ENCODE measurements at places on chromosomes 12 and 14.

DNA sequence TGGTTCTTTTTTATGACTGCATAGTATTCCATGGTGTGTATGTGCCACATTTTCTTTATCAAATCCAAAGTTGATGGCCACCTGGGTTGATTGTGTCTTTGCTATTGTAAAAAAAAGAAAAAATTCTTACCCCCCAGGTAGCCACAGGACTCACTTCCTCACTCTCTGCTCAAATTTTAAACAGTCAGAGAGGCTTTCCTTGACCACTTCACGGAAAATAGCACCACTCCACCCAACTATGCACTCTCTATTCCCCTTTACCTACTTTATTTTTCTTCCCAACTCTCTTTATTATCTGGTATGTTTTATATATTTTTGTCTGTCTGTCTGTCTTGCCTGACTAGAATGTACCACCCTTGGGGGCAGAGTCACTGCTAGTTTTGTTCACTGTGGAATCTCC, 205.3 kb downstream of the BTG1 start:
- no peak for DNase-seq

DNA sequence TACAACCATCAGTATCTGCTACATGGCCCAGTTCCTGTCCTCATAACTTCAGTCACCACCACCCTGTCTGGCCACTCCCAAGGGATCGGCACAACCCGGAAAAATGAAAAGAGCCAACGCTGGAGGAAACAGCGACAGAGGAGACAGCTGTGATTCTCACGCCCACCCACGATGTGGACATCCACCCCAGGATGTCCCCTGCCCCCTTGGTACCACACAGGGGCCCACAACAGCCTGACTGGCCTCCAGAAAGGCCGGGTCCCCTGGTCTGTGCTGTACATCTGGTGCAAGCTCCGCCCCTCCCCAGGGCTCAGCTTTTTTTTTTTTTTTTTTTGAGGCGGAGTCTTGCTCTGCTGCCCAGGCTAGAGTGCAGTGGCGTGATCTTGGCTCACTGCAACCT, 12.5 kb downstream of the RPS6KL1 start:
- DNase-seq: no peak

- DNase-seq: no peak
Measured at GRCh38 chr14:105495990-105496830, 5.2 kb downstream of the TEDC1 start.

GRCh38 chr12:45348311-45348710, 132.4 kb downstream of the ANO6 start:
- DNase-seq: no peak

DNA sequence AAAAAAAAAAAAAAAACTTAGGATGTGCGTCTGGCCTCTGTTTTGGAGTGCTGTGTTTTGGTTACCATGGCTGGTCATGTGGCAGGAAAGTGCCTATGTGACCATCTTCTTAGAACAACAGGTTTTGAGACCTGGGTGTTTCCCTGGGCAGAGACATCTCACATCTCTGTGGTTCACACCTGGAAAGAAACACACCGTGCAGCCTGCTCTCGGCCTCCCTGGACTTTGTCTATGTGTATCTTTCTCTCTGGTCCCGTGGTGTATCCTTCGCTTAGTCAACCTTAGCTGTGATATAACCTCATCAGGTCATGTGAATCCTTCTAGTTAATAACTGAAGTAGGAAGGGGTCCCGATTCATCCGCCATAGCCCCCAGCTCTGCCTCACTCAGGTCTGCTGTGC, 22.6 kb downstream of the ACADS start:
- no peak for DNase-seq

DNA sequence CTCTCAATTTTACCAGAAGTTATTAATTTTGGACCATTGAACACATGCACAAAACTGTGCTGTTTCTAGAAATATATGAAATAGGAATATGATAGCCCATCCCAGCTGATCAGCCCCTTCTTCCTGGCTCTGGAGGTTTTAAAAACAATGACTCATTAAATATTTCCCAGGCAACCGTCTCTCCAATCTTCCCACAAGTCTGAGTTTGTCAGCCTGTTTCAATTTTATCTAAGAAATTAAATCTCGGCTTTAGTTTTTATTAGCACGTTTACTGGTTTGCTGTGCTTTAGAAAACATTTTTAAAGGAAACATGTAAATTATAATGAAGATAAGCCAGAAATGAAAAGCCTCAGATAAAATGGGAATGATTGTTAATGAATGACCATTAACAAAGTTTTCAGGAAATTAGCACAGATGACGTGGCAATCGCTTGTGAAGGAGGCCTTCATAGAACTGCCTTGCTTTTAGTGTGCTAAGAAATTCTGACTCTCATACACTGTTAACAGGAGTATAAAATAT, 89.3 kb upstream of the RAP1B start:
- peak; percentile 58 for DNase-seq

GRCh38 chr14:37843954-37844607, 248.7 kb downstream of the TTC6 start:
- DNase-seq: no peak

- no peak for DNase-seq
Measured at GRCh38 chr14:92103363-92103989, 2.9 kb downstream of the ATXN3 start.

- peak; percentile 2 for DNase-seq
Measured at GRCh38 chr14:55245657-55246268, 25.5 kb upstream of the FBXO34 start.

GRCh38 chr12:76471579-76471978, 88.0 kb downstream of the OSBPL8 start:
- no peak for DNase-seq

GRCh38 chr14:98897605-98898309, 374.2 kb downstream of the BCL11B start:
- no peak for DNase-seq

GRCh38 chr12:100672075-100672592, 98.7 kb downstream of the GAS2L3 start:
- no peak for DNase-seq

GRCh38 chr14:91299121-91300115, 54.9 kb upstream of the GPR68 start:
- no peak for DNase-seq

- DNase-seq: no peak
Measured at GRCh38 chr12:59583003-59583712, 12.7 kb upstream of the SLC16A7 start.

DNA sequence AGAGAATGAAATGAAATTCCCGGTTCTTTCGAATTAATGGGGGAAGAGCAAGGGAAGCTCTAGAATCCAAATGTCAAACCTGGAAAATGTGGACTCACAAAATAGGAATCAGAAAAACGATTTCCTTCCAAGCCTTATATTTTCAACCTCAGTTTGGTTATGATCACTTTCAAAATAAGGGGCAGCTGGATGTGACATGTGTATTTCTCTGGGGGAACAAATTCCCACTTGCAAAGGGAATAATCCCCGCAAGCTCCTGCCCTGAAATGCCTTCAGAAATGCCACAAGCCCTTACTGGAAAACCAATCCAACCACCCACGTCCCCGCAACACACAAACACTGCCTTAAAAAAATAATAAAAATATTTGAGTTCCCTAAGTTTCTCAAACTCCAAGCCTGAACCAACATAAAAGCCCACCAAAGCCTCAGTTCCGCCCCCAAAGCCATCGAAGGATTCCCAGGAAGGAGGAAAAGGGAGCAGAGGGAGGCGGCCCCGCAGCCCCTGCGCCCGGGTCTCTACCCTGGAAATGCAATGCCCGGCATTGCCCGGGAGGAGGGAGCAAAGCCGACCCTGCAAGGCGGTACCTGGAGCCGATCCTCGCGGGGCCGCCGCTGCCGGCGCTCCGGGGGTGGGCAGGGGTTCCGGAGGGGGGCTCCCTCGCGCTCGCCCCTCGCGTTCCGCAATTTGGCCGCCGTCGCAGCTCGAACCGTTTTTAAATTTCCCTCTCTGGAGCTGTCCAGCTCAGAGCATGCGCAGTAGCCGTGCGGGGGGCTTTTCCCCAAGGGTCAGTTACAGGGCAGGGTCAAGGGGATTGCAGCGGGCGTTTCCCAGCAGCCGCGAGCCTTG, at the start of gene FOXN4:
FOXN4 (minus strand) TSS at position 751 of the 847 bp plus-strand sequence. CDS start 963 bp downstream, outside the sequence.
- no peak for DNase-seq

- peak; percentile 69 for DNase-seq
Measured at GRCh38 chr12:14948672-14949071, 10.3 kb upstream of the ERP27 start.

GRCh38 chr14:90397425-90398314, 841 bp downstream of the CALM1 start:
- peak; percentile 38 for DNase-seq

- DNase-seq: no peak
Measured at GRCh38 chr14:91351512-91351862, 66.1 kb downstream of the CCDC88C start.

- DNase-seq: no peak
Measured at GRCh38 chr12:130480231-130480630, 142.5 kb downstream of the PIWIL1 start.

- DNase-seq: no peak
Measured at GRCh38 chr12:76010732-76011458, 20.7 kb downstream of the PHLDA1 start.

DNA sequence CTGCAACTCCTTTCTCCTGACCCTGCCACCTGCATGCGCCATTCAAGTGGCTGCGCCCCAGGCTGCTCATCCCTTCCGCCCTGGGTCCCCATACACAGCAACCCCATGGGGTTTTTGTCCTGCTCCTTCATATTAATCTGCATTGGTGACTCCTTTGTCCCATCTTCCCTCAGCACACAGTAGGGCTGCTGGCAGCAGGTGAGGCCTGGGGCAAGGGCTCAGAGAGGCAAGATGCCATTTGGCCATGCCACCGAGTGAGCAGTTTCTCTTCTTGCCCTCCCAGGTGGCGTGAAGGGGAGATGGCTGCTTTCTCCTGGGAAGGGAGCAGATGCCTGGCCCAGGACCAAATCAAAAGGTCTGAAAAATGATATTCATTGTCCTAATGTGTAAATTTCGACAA, 9.1 kb downstream of the RTL1 start:
- no peak for DNase-seq

GRCh38 chr12:107461222-107461975, 224.2 kb upstream of the PWP1 start:
- DNase-seq: peak; percentile 68

GRCh38 chr12:27366621-27367020, 34.0 kb downstream of the BMAL2 start:
- peak; percentile 34 for DNase-seq

DNA sequence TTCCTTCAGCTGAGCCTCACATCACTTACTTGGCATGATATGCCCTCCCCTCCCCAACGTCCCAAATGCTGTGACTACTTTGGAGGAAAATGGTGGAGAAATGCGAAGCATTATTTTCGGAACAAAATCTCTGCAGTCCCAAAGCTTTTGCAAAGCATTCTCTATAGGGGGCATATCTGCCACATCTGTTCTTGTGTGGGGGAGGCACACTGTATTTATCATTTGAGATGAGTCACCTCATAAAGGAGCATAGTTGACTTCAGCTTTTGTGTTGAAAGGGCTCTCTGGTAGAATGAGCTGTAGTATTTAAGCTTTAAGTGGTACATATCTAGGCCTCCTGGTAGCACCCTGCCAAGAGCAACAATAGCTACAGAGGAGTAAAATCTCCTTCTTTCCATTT, 447.5 kb downstream of the ADAMTS20 start:
- peak; percentile 73 for DNase-seq

DNA sequence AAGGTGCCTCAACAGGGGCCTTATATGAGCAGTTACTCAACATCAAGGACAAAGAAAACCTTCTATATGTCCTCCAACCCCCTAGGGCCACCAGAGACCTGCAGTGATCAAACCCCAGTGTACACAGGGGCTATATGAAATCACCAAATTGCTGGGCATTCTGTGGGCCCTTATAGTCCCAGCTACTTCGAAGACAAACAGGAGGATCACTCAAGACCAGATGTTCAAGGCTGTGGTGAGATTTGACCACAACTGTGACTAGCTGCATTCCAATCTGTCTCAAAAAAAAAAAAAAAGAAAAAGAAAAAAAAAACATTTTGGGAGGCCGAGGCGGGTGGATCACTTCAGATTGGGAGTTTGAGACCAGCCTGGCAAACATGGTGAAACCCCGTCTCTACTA, 51.0 kb upstream of the PRB2 start:
- no peak for DNase-seq

- DNase-seq: no peak
Measured at GRCh38 chr14:22542360-22542759, 46.7 kb downstream of the DAD1 start.

GRCh38 chr14:89214221-89214965, 202.6 kb downstream of the FOXN3 start:
- no peak for DNase-seq

DNA sequence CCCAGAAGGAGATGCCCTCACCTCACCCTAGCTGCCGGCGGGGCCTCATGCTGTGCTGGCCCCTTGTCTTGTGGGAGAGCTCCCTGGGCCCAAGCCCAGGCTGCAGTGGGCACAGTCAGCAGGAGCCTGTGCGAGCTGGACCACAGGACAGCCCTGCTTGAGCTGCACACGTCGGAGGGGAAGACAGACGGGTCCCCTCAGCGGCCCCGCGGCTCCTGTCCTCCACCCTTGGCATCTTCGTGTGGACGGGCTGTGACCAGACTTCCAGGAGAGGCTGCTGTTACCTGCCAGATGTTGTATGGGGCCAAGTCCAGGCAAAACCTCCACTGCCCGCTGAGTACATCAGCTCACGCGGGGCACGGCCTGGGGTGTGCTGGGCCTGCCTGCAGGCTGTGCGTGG, 9.4 kb upstream of the TEX22 start:
- DNase-seq: no peak

GRCh38 chr14:77301103-77301502, 19.6 kb downstream of the POMT2 start:
- peak; percentile 29 for DNase-seq

- no peak for DNase-seq
Measured at GRCh38 chr12:13536219-13536910, 339.8 kb downstream of the EMP1 start.

GRCh38 chr14:103221781-103222358, 98.6 kb downstream of the TNFAIP2 start:
- no peak for DNase-seq

DNA sequence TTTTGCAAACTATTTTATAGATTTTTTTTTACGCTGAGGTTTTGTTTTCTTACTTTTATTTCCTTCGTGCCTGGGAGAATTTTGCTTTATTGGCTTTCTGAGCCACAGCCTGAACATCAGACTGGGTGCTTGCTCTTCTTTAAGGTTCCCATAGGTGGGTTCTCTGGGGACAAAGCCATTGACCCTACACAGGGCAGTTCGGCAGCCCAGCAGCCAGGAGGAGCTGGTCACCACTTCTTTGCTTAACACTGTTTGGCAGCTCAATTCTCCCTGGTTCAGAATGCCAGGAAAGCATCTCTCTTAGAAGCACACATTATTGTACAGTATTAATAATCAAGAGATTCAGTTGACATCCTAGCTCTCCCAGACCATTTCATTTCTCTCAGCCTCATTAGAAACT, 140.8 kb upstream of the NEDD1 start:
- no peak for DNase-seq

GRCh38 chr12:55789171-55789570, 28.4 kb downstream of the SARNP start:
- DNase-seq: no peak

- peak; percentile 78 for DNase-seq
Measured at GRCh38 chr12:113314121-113314529, 20.8 kb downstream of the SLC8B1 start.

Data from A172 (cell line).